Stimulated activated CD4-positive, alpha-beta T cell treated with anti-CD3 and anti-CD28 coated beads, Interleukin-1b, Interleukin-23, amount 100 ng/mL, for 1 hour (primary cell): ENCODE measurements at places on chromosomes 6 and 20.

DNA sequence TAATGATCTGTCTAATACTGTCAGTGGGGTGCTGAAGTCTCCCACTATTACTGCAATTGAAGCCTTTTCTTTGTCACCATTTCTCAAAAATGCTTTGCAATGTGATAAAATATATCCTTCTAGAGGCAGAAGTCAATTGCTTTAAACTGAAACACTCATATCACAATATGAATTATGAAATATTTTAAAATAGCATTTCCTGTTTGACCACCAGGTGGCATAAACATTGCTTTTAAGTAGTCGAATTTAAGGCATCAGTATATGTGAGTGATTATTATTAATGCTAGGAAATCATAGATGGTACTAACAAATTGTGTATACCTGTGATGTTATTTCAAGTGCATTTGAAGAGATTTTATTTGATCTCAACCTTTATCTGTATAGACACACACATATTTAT is 87.5 kb downstream of the MEI4 start:
- DNase-seq: no peak

GRCh38 chr6:112502351-112503090 is 155.4 kb downstream of the RFPL4B start:
- no peak for DNase-seq

DNA sequence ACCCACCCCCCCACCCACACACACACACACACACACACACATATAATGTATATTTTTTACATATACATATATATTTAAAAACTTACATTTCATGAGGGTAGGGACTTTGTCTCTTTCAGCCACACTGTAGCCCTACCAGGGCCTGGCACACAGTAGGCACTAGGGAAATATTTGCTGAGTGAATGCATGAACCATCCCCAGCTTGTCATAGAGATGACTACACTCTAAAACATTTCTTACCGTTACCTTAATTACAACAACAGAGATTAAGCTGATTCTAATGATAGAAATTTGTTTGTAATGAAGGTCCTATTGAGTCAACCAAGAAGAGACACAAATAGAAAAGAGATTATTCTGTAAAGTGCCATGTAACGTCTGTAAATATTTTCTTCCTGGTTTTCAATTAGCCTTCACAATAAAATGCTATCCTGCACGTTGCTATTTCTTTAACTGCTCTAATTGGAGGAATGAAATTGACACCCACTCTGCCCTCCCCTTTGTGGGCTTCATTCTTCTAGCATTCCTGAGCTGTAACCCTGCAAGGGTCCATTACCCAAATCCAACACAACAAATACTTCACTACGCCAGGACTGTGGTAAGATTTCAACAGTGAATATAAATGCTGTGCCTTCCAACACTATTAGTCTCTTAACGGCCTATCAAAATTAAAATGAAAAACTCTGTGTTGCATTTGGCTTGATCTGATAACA is 30.8 kb downstream of the SIM1 start:
- no peak for DNase-seq

- DNase-seq: no peak
These were observed 55.5 kb upstream of the CCDC167 start for GRCh38 chr6:37555040-37555781.

- no peak for DNase-seq
These were observed 10.0 kb downstream of the PYGB start for GRCh38 chr20:25257756-25258475.

GRCh38 chr6:128731249-128732165 is 151.4 kb upstream of the LAMA2 start:
- no peak for DNase-seq

DNA sequence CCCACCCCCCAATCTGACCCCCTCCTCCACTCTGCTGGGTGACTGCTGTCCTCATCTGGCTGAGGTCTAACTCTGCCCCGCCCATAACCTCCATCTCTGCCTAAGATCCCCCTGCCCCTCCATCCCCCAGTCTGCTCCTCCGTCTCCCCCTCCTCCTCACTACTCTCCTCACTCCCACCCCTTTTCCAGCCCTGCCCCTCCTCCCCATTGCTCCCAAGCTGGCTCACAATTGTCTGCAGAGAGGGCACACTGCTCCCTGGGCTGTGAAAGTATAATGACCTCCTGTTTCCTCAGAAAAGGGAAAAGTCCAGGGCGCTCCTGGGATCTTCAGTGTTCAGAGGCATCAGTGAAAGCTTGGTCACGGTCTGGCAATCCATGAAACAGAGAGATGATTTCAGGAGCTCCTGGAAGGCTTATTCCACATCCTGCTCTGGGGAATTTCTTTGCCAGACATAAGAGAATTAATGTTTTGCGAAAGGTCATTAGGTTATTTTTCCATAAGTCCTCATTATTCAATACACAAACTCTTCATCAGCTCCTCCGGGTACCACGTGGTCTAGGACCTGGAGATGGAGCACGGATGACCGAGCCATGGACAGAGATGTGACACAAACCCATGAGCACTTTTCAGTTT is 21.5 kb downstream of the CST5 start:
- no peak for DNase-seq

- no peak for DNase-seq
These were observed 53.7 kb downstream of the GFOD1 start for GRCh38 chr6:13433709-13434121.

DNA sequence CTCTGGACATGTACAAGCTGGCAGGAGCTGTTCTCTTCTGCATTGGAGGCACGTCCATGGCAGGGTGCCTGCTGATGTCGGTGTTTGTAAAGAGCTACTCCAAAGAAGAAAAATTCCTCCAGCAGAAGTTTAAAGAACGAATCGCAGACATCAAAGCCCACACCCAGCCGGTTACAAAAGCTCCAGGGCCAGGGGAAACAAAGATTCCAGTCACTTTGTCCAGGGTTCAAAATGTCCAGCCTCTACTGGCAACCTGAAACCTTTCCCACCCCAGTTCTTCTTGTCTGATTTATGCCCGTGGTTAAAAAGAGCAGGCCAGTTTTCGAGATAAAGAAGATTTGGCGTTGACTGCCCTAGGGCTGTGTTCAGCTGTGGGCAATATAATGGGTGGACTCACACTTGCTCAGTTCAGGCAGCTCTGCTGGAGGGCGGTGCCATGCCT is 19.7 kb downstream of the NRSN1 start:
- DNase-seq: no peak

- DNase-seq: no peak
These were observed 321.5 kb upstream of the JARID2 start for GRCh38 chr6:14924126-14925024.

- no peak for DNase-seq
These were observed 149.5 kb downstream of the BFSP1 start for GRCh38 chr20:17381724-17382123.

- DNase-seq: no peak
These were observed 758.9 kb upstream of the MMS22L start for GRCh38 chr6:98041921-98042320.

- no peak for DNase-seq
These were observed 23.1 kb upstream of the FBXO9 start for GRCh38 chr6:53042112-53042511.

DNA sequence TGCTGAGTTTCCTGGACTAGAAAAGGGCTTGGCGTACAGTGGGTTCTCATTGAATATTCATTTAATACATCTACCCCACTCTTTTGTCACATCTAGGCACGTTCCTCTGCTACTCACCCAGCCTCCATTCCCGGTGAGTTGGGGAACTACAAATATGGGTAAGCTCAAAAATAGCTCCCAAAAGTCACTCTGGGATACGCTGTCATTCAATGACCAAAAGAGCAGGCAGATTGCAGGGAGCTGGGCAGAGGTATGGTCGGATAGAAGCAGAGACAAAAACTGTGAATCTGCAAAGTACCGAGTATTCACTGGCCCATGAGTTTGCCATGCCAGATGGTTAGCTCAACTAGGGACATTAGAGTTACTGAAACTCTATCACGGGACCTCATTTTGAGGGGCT is 103.9 kb upstream of the SASH1 start:
- DNase-seq: no peak

- DNase-seq: no peak
These were observed 3.0 kb upstream of the CST11 start for GRCh38 chr20:23455639-23456038.

DNA sequence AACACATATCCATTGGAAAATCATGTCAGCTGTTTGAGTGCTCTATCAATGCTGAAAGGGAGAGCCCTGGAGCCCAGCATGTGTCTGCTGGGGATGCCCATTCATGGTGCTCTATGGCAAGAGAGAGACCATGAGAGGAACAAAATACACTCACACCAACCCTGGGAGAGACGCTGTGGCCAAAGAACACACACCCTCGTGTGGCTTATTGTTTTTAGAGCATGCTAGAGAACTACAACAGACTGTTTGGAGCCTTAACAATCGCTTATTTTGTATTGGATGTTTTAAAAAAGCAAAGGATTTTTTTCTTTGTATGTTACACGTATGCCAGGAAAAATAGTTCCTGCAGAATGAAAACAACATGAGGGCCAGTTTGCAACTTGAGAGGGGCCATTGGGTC is 151.0 kb downstream of the SLC24A3 start:
- no peak for DNase-seq

GRCh38 chr6:161434921-161435747 is 161.3 kb upstream of the AGPAT4 start:
- DNase-seq: no peak

GRCh38 chr6:39226639-39227329 is 2.5 kb downstream of the KCNK5 start:
- no peak for DNase-seq

DNA sequence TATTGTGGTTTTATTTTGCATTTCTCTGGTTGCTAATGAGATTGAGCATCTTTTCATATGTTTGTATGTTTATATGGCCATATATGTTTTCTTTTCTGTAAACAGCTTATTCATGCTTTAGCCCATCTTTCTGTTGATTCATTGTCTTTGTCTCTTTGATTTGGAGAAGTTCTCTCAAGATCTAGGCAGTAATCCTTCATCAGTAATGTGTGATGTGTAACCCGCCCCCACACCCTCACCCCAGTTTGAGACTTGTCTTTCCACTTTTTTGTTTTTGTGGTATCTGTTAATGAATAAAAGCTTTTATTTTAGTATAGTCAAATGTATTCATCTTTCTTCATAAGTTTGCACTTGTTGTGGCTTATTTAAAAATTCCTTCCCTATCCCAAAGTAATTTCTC is 26.0 kb downstream of the ZC3H12D start:
- no peak for DNase-seq

DNA sequence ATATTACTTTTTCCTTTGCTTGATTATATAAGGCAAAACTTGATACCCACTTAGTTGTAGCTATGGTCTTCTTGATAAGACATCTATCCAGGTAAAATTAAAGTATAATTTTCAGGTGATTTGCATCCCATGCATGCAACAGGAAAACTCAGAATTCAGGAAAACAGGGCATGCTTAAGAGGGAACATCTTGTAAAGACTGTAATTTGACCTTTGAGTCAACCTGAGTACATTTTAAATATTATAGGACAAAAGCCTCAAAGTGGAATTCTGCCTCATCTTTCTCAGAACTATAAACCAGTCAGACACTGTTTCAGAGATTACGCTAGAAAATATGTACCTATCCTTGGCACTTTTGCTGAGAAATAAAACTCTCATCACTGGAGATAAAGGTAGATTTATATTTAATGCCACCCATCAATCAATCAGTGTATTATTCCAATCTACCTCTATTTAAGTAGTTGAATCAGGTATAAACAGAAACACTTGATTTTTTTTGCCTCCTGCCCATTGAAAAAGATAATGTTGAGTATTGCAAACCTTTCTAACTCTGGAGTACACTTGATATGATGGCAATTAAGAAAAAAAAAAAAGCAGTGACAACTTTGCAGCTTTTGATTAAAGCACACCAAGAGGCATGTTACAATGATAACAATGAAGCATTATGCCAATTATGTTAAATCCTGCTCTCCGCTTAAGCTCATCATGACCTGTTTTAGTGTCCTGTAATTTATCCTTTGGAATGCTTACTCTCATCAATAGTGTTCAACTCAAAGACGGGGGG is 2.8 kb downstream of the CITED2 start:
- no peak for DNase-seq

- DNase-seq: no peak
These were observed 8.5 kb downstream of the ETV7 start for GRCh38 chr6:36378936-36379335.

GRCh38 chr6:150072201-150072600 is 3.3 kb upstream of the ULBP3 start:
- no peak for DNase-seq

- DNase-seq: no peak
These were observed 196.5 kb downstream of the SLC35F1 start for GRCh38 chr6:118103381-118104146.

- DNase-seq: no peak
These were observed 727.8 kb downstream of the QKI start for GRCh38 chr6:164142322-164142721.

- DNase-seq: no peak
These were observed 450.3 kb upstream of the BTBD3 start for GRCh38 chr20:11467436-11467835.

DNA sequence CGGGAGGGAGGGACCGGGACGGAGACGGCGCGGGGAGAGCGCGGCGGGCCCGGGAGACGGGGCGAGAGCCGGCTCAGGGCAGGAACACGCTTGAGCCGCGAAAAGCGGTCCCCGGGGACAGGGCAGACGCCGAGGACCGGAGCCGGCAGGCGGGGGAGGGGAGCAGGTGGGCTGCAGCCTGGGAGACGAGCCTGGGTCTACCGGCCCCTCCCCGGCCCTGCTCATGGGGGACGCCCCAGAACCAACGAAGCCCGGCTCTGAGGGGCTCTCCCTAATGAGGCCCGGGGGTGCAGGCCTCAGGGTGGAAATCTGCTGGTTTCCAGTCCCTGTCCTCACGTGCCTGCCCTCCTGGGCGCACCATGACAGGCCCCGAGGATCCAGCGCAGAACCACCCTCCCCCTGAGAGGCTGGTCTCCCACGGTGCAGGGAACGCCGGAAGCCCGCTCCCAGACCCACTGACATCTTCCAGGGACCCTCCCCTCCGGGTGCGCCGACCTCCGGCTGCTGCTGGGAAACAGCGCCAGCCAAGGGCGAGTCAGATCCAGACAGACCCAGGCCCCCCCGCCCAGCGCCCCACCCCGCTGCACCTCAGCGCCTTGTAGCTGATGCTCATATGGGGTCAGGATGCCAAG is 571 bp upstream of the EEF1A2 start:
- no peak for DNase-seq

- no peak for DNase-seq
These were observed 32.1 kb downstream of the BEND3 start for GRCh38 chr6:107083047-107083768.

- DNase-seq: no peak
These were observed 30.2 kb upstream of the GGTLC1 start for GRCh38 chr20:24018796-24019195.

GRCh38 chr6:92710048-92710447 is 709.3 kb downstream of the EPHA7 start:
- DNase-seq: no peak

DNA sequence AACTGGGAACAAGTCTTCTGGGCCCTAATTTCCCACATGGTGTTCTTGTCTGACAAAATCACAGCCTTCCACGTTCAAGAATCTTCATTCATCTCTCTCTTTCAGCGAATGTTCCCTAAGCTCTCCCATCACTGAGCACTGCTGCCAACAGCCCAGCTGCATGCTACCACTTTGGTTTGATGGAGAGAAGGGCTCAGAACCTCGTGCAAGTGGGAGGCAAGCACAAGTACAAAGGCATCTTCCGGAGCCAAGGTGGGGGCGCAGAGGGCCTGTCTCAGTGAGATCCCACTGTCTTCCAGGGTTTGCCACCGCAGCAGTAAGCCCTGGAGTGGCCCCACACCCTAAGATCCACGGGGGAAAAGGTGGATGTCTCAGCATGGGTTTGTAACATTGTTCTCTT is 17.2 kb downstream of the DLL1 start:
- DNase-seq: no peak
